Stimulated activated CD8-positive, alpha-beta memory T cell treated with anti-CD3 and anti-CD28 coated beads, Interleukin-4, amount 100 ng/mL, for 4 hours (primary cell): ENCODE measurements at places on chromosomes 3 and 15.

GRCh38 chr15:67542420-67543347 lies at the start of gene MAP2K5:
Gene MAP2K5 (plus strand): TSS chr15:67542703. CDS start chr15:67543336, 633 bp downstream.
- DNase-seq: peak; percentile 68

GRCh38 chr3:30766522-30766921 lies 127.9 kb downstream of the GADL1 start:
- DNase-seq: no peak

- DNase-seq: no peak
Observed at GRCh38 chr3:63863150-63864007, at the start of the genes ATXN7 and THOC7. Gene ATXN7 (plus strand): TSS chr3:63863867. CDS start chr3:63912599, 48,732 bp downstream. Gene THOC7 (minus strand): TSS chr3:63863805. CDS start chr3:63863790, 15 bp downstream.

DNA sequence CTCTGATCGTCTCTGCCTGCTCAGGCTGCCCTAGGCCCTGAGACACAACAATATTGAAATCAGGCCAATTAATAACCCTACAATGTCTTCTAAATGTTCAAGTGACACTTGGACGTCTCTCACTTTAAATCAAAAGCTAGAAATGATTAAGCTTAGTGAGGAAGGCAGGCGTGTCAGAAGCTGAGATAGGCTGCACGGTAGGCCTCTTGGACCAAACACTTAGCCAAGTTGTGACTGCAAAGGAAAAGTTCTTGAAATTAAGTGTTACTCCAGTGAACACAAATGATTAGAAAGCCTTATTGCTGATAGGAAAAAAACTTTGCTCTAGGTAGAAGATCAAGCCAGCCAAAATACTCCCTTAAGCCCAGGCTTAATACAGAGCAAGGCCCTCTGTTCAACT lies 2.2 kb downstream of the HPS3 start:
- no peak for DNase-seq

- no peak for DNase-seq
Observed at GRCh38 chr3:80232760-80233159, 465.0 kb upstream of the ROBO1 start.

- no peak for DNase-seq
Observed at GRCh38 chr3:179081885-179082284, 10.3 kb upstream of the ZMAT3 start.

- no peak for DNase-seq
Observed at GRCh38 chr15:68042855-68043222, 11.3 kb upstream of the PIAS1 start.

- DNase-seq: no peak
Observed at GRCh38 chr15:60494108-60494507, 15.2 kb upstream of the ICE2 start.

GRCh38 chr15:85016275-85016674 lies 34.6 kb downstream of the PDE8A start:
- no peak for DNase-seq

DNA sequence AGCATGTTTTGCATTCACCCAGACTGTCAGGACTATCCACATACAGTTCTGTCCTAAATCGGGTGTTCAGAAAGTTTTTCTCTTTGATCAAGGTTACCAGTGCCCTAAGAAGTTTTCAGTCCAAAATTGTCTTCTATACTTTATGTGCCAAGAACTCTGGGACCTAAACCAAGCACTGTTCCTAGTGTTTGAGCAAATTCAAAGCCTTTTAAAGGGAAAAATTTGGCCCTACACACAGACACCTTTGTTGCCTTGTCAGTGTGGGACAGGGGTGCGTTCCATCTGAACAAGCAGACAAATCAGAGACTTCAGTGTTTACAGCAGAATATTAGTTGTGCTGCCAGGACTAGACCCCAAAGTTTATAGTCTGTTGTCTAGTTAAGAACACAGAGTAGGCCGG lies 50.6 kb downstream of the DGKG start:
- no peak for DNase-seq

DNA sequence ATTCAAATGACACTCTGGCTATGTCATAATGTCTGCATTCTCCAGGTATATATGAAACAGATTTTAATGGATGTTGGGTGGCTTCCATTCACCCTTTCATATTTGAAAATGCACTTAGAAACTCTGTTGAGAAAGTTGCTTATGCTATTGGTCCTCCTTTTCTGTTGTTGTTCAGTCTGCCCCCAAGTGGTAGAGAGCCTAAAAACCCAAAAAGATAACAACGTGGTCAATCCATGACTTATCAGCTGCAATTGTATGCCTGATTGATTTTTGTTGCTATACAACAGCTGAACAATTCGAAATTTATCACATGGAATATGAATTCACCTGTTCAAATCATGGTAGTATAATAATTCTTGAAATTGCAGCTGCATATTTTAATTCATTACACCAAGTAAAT lies 279.8 kb downstream of the ROBO2 start:
- no peak for DNase-seq

DNA sequence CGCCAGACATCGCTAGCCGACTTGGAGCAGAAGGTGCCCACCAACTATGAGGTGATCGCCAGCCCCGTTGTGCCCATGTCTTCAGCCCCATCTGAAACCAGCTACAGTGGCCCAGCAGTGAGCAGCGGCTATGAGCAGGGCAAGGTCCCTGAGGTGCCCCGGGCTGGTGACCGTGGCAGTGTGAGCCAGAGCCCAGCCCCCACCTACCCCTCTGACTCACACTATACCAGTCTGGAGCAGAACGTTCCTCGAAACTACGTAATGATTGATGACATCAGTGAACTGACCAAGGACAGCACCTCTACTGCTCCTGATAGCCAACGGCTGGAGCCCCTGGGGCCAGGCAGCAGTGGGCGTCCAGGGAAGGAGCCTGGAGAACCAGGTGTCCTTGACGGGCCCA lies 12.9 kb upstream of the APEH start:
- DNase-seq: no peak

GRCh38 chr3:17775073-17775472 lies 32.6 kb upstream of the TBC1D5 start:
- no peak for DNase-seq

- DNase-seq: no peak
Observed at GRCh38 chr3:195764961-195765706, 44.4 kb downstream of the MUC20 start.

- DNase-seq: no peak
Observed at GRCh38 chr3:110664148-110664547, 407.5 kb upstream of the NECTIN3 start.

DNA sequence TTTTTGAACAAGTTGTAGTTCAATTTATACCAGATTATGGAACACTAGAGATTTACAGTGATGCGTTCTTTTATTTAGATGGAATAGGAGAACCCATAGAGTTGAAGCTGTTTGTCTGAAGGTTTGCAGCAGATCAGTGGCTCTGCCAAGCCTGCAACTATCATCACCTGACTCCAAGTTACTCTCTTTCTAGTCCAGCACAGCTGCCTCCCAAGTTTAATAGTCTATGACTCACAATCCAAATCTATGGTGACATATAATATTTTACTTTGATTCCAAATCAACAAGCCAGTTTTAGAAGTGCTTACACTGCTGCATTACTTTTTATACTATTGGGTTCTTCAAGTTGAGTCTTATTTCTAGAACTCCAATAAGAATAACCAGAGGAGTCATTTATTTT lies 400.4 kb downstream of the LPP start:
- no peak for DNase-seq

GRCh38 chr3:168093790-168094189 lies 1.9 kb downstream of the GOLIM4 start:
- no peak for DNase-seq

DNA sequence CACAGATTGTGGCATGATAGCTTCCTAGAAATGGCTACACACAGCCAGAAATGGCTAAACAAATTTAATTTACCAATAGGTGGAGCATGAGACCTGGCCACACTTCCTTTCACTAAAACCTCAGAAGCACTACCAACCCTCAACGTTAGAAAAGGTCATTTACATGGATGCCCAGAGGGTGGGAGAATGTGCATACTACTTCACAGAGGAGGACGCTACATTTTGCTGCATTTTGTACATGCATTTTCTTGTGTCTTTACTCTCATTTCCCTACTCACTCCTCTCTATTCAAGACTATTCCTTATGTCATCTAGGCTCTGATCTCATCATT lies 40.1 kb downstream of the C2CD4B start:
- no peak for DNase-seq

- DNase-seq: no peak
Observed at GRCh38 chr15:75185271-75186029, 16.2 kb upstream of the C15orf39 start.

- DNase-seq: no peak
Observed at GRCh38 chr15:60507596-60508424, 28.9 kb upstream of the ICE2 start.

DNA sequence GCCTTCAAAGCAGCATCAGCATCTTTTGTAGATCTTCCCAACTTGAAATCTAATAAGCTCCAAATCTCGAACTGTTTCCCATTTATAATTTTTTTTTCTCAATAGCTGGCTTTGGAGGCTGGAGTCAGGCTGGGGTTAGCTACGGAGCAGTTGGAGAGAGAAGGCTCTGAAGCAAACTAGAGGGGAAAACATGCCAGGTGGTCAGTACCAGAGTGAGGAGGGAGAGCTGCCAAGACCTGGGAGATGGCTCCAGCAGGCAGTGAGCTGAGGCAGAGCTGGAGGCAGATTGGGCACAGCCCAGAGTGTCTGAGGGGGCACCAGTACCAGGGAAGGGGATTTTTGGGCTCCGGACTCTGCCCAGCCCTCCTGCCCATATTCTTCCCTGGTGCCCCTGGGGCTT lies 311.2 kb downstream of the RPLP1 start:
- no peak for DNase-seq

DNA sequence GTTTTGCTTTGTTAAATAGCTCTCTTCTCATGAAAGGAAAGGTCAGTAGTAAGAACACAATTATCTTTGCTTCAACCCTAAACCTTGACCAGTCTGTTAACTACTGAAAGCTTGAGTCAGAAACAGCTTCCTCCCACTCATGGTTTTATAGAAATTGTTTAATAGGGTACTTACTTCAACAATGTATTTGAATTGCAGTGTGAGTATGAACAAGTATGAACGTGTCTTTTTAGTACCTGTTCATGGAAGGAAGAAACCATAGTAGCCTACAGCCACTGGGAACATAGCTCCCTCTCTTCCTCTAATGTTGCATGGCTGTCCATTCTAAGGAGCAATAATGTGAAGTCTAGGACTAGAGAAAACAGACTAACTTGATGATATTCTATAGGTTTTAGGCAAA lies 311.0 kb downstream of the MCTP2 start:
- no peak for DNase-seq

DNA sequence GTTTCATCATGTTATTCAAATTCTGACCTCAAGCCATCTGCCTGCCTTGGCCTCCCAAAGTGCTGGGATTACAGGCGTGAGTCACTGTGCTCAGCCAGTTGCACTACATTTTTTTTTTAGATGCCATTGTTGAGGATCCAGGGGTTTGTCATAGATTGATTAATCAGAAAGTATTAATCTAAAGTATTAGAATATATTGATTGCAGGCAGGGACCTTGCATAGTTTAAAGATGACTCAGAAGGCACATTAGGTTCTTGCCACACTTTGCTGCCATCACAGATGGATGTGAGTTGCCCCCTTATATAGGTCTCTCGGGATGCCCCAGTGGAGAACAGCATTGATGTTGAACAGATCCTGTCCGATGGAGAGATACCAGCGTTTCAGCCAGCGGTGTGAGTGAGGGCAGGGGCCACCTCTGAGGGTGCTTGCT lies 41.1 kb downstream of the IGF1R start:
- DNase-seq: no peak

DNA sequence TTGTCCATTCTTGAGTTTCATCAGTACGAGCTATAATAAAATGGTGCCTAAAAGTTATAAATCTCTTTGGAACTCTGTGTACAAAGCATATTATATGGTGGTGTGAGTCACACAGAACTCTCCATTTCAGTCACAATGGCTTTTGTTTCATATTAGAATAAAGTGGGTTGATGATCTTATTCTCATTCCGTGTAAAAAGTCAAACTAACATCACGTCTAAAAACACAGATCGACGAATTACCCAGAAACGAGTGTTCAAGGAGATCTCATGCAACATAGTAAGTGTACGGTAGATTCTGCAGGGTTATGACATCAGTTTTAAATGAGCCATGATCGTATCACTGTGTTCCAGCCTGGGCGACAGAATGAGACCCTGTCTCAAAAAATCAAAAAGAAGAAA lies 122.4 kb downstream of the FOXP1 start:
- DNase-seq: no peak

DNA sequence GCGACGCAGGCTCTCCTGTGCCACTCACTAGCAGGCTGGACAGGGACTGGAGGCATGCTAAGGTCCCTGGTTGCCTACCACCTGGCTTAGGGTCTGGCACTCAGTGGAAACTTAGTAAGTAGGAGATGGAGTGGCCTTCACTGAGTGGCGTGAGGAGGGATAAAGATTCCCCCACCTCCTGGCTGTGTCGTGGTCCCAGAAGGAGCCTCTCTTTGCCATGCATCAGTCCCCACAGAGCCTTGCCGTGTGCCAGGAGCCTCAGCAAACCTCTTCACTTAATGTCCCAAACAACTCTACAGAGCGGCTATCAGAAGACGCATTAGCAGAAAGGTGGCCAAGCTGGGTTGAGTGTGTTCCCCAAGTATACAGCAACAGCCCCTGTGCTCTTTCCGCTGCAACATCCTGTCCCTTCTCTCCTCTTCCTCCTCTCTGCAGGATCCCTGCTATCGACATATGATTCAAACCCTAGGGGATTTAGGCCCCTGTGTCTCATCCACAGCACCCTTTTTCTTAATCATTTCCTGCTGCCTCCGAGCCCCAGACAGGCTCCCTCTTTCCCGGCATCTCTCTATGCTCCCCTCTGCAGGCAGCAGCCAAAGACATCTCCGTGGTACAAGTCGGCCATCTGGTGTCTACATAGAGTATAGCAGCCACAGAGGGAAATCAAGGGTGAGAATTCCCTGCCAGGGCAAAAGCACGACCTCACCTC lies 66.7 kb downstream of the SLC6A1 start:
- no peak for DNase-seq

GRCh38 chr3:9101286-9101685 lies 138.0 kb upstream of the RAD18 start:
- DNase-seq: no peak

- no peak for DNase-seq
Observed at GRCh38 chr3:131072099-131072559, 45.5 kb downstream of the NEK11 start.

DNA sequence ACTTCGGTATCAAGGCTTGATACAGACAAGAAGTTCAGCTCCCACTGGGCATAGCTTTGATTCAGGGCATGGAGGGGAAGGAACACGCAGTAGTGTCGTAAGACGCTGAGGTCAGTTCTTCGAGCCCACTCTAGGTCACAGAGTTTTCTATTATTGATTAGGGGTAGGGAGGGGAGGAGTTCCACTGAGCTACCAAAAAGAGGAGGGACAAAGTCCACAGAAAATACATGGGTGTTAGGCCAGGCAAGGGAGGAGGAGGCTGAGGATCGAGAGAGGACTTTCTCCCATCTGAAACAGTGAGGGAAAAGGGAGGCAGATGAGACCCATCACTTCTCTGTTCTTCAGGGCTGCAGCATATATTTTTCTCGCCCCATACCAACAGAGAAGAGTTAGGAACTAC lies 75.1 kb upstream of the GUCA1C start:
- DNase-seq: no peak

DNA sequence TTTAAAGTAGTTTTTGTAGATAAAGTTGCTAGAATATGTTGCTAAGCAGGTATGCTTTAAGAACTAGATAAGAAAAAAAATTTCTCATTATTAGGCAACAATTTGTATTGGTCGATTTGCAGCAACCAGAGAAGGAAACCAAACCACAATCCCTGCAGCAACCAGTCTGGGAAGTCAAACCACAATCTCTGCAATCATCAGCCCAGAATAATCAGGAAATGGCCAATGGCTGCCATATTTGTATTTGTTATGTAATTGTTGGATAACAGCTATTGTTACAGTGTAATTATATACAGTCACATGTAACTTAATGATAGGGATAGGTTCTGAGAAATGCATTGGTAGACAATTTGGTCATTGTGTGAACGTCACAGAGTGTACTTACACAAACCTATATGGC lies 23.6 kb downstream of the STXBP5L start:
- no peak for DNase-seq

GRCh38 chr3:117201901-117202774 lies 492.6 kb downstream of the TUSC7 start:
- DNase-seq: no peak
